ENCODE measurements at places on chromosomes 5 and 9.

DNA sequence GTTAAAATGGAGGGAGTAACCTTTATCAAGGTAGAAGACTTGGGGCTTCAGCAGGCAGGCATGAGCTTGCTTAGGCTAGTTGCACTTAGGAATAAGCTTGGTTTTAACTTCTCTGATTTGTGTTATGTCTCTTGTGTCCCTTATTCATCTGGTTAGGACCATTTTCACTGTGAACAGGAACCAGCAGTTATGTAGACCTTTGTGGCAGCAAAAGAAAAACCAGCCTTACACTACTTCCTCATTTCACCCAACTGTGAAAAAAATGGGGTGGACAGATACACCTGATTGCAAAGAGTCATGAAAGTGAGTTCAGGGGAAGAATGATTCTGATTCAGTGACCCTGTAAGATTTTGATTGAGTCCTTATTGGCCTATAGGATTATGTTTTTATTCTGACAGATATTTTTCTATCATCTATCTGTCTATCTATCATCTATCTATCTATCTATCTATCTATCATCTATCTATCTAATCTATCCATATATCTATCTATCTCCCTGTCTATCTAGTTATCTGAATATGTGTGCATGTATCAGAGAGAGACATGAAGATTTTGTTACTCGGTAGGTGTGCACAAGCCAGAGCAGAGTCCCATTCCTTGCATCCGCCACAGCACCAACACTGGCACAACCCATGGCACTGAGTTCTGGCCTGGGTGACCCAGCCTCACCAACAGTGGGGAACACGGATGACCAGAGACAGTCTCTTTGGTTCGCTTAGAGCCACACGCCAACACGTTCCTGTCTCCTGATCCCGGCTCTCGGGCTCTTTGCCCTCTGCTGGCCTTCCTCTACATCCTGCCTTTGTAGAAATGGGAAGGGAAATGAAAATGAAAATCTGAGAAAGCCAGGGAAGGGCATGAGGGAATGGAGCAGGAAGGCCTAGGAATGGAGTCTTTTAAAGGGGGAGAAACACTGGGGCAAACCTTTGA is 1.3 kb upstream of the ZNF366 start:
- DNase-seq: no peak

DNA sequence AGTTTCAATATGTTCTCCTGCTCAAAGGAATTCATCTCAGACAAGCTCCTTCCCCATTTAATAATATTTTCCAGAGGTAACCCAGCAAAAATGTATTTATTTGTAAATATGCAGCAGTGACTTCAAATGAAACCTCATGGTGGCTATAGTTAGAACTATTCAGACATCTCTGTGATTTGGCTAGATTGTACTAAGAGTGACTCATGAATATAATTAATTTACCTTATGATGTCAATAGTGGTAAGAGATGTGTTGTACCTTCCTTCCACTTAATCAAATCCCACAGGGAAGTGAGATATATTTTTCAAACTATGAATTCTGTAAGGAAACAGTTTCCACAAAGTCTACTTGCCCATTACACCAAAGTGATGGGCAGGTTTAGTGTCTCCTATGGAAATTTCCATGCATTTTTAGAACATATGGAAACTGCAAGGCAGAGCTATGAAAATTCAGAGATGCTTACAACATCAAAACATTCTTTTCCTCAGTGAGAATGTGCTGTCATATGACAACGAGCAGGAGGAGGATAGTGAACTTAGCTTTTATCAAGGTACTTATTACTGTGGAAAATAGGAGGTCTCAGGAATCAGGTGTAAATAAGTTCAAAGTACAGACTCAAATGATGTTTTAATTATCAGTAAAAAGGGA is 34.0 kb upstream of the SPDL1 start:
- DNase-seq: no peak

DNA sequence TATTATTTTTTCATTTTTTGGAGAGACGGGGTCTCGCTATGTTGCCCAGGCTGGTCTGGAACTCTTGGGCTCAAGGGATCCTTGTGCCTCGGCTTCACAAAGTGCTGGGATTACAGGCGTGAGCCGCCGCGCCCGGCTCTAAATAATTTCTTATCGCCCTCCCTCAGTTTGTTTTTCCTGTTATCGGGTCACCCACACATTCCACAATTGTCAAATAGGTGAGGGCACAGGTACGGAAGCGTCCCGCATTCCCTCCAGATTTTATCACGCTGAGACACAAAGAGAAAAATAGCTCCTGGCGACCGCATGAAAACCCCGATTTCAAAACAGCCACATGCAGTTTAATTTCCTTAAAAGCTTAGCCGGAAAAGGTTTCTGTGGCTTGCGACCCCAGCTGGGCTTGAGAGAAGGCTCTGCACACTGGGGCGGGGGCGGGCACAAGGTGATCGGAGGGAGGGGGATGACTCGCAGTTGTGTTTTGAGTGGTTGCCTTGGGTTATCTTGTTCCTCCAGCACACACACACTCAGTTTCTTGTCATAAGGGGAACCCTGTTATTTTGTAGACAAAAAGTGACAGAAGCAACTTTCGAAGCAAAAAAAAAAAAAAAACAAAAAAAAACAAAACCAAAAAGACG is 717 bp upstream of the IQGAP2 start:
- peak; percentile 63 for DNase-seq

GRCh38 chr9:123011878-123012528 is 21.5 kb upstream of the GPR21 start:
- DNase-seq: no peak

DNA sequence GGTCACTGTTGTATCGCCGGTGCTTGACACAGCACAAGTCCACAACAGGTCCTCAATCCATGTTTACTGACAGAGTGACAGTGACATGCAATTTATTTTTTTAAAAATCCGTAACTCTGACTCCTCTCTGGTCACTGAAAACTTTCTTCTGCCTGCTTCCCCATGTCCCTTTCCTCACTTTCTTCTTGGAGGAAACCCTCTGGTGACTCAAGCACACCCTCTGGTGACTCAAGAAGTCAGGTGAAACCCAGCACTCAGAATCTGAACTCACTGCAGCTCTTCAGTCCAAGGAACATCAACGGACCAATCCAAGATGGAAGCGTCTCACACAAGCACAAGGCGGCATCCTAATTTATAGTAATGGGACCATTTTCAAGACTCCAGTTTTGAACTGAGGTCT is 245.9 kb downstream of the FSTL4 start:
- no peak for DNase-seq

DNA sequence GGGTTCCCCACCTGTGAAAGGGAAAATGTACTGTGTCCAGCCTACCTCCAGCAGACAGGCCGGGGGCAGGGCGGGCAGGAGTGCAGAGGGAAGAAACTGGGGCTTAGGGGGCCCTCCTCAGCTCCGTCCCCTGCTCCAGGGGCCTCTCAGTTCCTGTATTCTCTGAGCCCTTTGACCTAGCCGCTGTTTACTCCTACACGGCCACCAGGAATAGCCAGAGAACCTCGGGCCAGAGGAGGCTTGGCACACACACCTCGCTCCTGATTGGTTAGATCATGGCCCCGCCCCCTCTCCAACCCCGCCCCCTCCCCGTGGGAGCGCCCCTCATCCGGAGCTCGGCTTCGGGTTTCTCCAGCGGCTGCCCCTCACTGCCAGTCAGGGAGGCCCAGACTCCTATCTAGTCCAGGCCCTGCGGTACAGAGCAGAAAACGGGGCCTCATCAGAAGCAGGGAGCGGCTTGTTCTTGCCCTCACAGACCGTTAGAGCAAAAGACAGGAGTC is 2.2 kb downstream of the ST6GALNAC6 start:
- peak; percentile 91 for DNase-seq

DNA sequence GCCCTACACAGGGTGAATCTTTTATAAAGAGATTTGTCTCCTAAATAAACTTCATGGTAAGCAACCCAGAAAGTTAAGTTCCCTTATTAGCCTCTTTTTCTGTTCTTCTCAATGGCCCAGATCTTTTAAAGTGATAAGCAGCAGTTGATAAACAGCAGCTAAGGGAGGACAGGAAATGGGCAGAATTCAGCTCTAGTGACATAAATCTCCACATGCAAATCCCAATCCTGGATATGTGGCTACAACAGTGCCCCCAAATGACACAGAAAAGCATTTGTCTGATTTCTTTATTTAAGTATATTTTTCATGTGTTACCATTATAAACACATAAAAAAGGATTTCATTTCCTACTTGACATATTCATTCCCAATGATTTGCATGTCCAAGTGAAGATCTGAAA is 199.0 kb downstream of the DTWD2 start:
- DNase-seq: no peak

- no peak for DNase-seq
Measured at GRCh38 chr5:159106193-159106568, 6.5 kb upstream of the EBF1 start.

DNA sequence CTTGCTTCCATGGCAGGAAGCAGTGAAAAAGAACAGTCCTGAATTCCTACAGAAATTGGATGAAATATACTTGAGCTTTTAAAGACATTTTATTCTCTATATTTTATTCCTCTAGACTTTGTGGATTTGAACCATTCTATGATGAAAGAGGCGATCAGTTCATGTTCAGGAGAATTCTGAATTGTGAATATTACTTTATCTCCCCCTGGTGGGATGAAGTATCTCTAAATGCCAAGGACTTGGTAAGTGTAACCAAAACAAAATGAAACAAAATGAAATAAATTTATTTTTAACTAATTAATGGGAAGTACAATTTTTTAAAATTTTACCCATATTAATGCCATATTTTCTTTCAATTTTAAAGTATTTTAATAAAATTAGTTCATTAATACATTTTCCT is 34.1 kb downstream of the STARD4 start:
- DNase-seq: peak; percentile 36

GRCh38 chr5:155594270-155594669 is 580.7 kb downstream of the KIF4B start:
- DNase-seq: no peak

GRCh38 chr9:70678153-70678552 is 263.7 kb upstream of the KLF9 start:
- no peak for DNase-seq

DNA sequence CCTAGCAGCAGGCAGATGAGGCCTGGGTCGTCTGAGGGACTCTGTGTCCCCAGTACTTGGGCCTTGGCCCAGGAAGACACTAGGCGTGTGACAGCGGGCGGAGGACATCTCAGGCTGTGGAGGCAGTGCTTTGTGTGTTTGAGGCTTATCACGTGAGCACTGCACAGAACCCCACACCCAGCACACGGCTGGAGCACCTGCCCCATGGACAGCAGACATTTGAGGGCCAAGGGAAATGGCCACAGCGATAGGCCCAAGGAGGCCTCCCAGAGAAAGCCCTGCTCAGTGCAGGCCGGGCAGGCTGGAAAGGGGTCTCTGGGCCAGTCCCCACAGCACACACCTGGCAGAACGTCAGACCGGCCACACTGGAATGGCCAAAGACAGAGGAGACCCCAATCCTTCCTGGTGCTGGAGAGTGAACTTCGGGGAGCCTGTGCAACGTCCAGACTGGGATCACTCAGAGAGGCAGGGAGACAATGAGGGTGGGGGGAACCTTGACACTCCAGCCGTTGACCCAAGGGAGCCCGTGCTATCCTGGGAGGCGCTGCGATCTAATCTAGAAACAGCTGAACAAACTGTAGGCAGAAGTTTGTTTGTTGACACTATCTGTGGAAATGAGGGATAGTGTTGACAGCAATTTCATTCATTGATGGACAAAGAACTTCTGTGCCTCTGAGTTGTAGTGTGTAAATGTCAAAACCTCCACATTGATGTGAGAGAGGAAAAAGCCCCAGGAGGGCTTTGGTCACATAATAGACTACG is 19.6 kb upstream of the FLT4 start:
- no peak for DNase-seq

DNA sequence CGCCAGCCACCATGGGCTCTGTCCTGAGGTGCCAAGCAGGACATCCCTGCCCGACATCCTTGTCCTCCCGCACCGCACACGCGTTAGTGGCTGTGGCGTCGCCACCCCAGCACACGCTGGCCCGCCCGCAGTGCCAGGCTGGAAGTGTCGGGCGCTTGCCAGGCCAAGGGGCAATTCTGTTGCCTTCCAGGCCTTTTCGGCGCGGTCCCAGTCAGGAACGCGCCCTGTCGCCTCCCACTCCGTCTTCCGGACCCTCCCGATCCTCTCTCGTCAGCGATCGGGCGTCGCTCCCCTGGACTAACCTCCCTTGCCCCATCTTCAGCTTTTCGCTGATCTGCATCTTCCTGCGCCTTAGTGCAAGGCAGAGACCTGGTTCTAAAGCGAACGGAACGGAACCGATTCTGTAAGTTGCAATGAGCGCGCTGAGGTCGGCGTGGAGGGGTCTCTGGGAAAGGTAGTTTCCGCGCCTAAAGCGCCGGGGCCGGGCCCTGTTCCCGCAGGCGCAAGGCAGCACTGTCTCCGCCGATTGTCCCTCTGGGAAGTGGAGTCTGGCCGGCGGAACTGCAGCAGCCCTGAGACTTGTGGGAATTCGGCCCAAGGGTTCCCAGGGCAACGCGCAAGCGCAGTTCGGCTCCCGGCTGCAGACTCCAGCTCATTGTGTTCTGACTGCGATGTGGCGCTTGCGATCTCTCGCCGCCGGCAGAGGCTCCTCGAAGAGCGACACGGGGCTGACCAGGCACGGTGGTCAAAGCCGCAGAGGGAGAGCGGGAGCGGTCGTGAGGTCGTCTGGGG is at the start of gene ZNF454:
ZNF454 (plus strand) TSS at position 630 of the 792 bp plus-strand sequence. CDS start 1,594 bp downstream, outside the sequence.
- peak; percentile 94 for DNase-seq

DNA sequence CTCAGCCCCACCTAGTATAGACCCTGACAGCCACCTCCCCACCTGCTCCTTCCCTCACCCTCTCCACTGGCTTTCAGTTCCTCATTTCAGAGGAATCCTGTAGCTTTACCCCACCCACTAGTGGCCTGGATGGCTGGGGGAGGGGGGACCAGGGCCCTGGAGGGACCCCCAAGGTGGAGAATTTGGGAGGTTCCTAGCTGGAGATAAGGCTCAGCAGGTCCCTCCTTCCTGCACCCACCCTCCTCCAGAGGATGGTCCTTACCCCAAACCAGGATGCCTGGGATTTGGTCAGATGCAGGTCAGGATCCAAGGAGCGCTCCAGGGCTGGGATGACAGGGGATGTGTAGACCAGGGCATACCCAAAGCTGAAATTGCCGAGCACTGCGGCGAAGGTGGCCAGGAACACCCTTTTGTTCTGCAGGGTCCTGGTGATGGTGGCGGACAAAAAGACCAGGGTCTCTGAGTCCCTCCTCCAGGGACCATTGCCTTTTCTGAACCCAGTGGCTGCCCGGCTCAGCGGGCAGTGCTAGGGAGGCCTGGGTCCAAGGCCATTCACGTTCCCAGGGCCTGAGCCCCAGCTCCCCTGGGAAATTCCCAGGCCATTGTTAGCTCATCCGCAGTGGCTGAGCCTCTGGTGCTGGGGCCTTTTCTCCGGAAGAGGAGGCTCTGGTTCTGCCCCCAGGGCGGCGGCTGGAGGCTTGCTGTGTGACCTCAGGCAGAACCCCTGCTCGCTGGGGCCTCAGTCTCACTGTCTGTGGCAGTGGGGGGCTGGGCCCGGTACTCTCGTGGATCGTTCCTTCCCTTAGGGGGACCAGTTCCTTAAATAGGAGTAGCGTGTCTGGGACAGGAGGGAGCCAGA is 678 bp downstream of the SLC2A6 start:
- no peak for DNase-seq

Data from cerebellar cortex (tissue), 1 donor.